ENCODE measurements at places on chromosomes 12 and 14.

DNA sequence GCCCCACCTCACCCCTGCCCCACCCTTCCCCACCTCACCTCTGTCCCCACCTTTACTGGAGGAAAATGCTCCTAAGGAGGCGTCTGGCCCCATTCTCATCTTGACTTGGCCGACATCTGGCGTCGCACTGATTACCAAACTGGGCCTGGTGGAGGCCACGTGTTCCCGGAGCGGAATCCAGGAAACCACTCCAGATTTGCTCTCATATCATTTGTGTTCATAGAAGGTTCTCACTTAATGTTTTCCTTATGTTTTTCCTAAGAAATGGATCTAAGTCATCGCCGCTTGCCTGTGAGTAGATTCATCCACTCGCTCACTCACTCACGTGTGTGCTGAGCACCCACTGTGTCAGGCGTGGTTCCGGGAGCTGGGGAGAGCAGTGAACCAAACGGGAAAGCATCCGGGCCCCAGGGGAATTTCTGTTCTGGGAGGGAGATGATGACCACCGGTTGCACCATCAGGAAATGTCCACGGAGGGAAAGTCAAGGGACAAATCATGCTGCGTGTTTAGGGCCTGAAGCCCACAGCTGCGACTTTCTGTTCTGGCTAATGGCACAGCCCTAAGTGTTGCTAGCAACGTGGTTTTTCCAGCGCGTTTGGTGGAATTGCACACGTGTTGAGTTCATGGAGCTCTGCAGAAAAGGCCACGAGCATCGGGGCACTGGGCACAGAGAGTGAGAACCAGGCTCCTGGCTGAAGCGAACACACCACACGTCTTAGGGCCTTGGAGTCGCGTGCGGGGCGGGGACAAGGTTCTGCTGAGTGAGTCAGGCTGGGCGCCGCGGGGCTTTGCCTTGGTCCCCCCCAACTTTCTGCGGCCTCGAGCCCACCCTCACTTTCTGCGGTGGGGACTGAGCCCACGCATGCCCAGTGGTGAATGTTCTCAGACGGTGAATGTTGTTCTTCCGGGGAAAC, 57.7 kb downstream of the ADGRD1 start:
- no peak for DNase-seq

- no peak for DNase-seq
Observed at GRCh38 chr12:106564678-106565329, 18.0 kb upstream of the RFX4 start.

DNA sequence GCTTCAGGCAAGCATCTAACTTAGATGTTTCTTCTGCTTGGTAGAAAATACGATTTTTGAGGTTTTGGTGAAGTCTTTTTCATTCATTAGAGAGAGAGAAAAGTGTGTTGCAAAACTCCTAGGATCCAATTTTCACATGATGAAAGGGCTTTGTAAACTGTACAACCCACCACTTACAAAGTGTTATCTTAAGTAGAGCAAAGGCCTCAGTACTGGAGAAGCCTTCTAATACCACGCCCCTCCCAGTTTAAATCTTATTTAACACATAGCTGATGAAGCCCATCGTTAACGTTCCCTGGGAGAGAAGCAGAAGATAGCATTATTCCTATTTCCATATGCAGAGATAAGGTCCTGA, 869 bp downstream of the APOLD1 start:
- no peak for DNase-seq

GRCh38 chr14:74660167-74660566, 48.1 kb upstream of the LTBP2 start:
- DNase-seq: no peak

- no peak for DNase-seq
Observed at GRCh38 chr12:30969606-30970395, 43.3 kb downstream of the TSPAN11 start.

- DNase-seq: no peak
Observed at GRCh38 chr14:91636604-91637003, 95.3 kb downstream of the CATSPERB start.

GRCh38 chr14:85881935-85882334, 352.0 kb downstream of the FLRT2 start:
- DNase-seq: no peak

DNA sequence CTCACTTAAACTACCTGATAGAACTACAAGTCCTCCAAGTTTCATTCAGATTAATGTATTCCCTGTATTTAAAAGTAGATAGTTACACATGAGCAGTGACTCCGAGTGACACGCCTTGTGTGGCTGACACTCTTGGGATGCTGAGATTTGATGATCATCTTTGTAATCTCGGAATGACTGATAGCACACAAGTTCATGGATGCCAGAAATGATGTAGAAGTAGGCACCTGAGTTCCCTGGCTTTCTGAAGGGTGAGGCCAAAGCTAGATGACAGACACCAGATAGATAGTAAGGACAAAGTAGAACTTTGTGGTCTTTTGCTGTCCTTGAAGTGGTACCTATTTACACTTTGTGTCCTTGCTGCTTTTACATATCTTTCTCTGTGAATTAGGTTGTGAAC, 491.2 kb downstream of the PCNX1 start:
- no peak for DNase-seq

GRCh38 chr12:117322428-117322827, 39.0 kb downstream of the NOS1 start:
- no peak for DNase-seq

DNA sequence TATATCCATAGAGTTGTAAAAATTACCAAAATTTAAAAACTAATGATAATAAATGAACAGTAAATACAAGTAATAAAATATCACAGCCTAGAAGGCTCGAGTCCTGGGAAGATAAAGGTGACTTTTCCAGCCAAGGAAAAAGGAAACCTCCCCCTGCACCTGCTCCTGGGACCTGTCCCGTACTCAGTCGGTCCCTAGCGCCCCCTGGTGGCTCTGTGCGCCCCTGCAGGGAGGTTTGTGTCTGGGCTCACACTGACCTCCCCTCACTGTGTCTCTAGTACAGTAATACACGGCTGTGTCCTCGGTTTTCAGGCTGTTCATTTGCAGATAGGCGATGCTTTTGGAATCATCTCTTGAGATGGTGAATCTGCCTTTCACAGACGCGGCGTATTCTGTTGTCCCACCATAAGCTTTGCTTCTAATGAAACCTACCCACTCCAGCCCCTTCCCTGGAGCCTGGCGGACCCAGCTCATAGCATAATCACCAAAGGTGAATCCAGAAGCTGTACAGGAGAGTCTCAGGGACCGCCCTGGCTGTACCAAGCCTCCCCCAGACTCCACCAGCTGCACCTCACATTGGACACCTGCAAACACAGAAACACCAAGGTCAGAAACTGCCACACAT, 1030.4 kb downstream of the TMEM121 start:
- DNase-seq: peak; percentile 50

- DNase-seq: no peak
Observed at GRCh38 chr12:47340411-47341015, 260.8 kb upstream of the AMIGO2 start.

DNA sequence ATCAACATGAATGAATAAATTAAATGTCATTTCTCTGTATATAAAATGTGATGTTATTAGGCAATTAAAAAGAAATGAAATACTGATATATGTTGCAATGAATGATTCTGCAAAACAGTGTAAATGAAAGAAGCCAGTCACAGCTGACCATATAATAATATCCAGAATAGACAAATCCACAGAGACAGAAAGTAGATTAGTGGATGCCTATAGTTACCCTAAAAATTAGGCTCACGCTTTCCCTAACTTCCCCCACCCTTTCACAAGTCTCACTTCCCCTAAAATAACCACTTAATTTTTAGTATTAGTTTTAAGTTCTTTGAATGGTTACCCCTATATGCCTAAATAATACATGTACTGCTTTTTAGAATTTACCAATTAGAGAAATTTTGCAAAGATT, 348.9 kb upstream of the FAR2 start:
- no peak for DNase-seq

DNA sequence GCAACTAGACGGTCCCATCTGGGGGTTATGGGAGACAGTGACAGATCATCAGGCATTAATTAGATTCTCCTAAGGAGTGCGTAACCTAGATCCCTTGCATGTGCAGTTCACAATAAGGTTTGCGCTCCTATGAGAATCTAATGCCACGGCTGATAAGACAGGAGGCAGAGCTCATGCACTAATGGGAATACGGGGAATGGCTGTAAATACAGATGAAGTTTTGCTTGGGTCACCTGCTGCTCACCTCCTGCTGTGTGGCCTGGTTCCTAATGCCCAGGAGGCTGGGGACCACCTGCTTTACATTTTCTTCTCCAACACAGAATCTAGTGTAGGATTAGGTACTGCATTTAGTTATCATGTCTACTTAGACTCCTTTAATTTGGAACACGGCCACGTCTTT, 49.7 kb upstream of the SAV1 start:
- no peak for DNase-seq

GRCh38 chr14:76307786-76308780, 67.9 kb upstream of the ESRRB start:
- no peak for DNase-seq

DNA sequence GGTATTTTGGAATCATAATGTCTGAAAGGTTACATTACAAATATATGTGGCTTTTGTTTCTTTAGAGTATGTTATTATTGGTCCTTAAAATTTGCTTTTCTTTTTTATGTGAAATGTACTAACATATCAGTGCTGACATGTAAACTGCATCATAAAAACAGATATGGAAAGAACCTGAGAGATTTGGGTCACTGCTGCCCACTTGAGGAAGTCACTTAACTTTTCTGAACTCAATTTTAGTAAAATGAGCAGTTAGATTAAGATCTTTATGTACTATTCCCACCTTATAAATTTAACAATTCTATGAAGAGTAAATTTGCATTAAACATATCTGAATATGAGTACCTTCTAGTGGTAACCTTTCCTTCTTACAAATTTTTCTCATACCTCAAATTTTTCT, 7.5 kb downstream of the PTGR2 start:
- no peak for DNase-seq

DNA sequence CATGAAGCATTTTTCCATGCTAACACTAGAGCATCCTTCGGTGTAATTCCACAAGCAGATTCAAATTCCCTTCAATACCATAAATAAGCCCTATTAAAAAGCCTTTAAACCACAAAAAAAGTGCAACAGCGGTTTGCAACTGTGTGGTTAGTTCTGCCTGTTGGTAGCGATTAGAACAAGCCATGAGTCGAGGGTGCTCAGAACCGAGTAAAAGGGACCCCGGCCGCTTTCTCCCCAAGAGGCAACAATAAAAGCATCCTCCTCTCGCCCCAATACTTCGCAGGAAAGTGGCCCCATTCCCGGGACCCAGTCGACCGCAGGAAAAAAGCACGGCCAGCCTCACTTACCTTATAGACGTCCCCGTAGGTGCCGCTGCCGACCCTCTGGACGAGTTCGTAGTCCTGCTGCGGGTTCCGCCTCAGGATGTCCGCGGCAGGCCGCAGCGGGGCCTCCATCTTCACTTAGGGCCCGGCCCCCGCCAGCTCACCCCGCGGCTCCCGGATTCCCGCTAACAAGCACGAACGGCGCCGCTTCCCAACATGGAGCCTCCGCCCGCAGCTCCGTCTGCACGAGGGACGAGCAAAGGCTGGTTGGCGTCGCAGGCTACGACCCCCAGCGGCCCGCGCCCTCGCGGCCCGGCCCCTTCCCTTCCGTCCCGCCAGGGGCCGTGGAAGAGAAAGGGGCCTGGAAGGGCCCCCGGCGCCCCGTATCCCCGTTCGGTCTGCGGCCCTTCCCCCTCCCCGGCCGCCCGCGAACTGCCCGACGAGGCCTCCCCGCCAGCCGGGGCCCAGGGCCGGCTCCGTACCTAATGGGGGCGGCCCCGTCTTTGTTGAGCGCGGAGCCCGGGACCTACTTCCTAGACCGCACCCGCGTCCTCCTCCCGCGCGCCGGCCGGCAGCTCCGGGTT, 521 bp downstream of the MAP4K5 start:
- no peak for DNase-seq

Measured in Jurkat, Clone E6-1 (cell line).